A172 (cell line): ENCODE measurements at places on chromosomes 5 and 9.
A peak's percentile ranks its signal among the peaks of the same experiment; 100 is the strongest.

GRCh38 chr5:39465097-39465496, 40.3 kb upstream of the DAB2 start:
- DNase-seq, result no peak

DNA sequence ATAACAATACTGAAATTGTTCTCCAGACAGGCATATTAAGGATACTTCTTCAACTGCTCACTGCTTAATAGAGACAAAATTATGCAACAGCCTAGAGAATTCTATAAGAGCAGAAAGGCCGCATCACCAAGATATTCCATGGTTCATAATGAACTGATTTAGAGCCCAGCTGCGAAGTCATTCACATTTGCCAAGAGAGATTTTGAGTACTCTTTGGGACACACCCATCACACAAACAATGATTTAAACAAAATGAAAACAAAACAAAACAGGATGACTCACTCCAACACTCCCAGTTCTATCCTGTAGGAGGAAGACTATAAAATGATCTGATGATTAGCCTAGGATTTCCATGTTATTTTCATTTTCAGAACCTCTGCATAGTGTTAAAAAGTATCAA, 145.7 kb upstream of the GNA14 start:
- peak; percentile 80 for DNase-seq

GRCh38 chr5:159678657-159679392, 237.5 kb upstream of the ADRA1B start:
- DNase-seq, result no peak

- no peak for DNase-seq
These were observed 258.6 kb downstream of the CRB2 start for GRCh38 chr9:123614306-123615263.

GRCh38 chr5:180155365-180155926, 53.6 kb downstream of the RASGEF1C start:
- DNase-seq, result no peak

GRCh38 chr5:179795049-179795862, 1.5 kb downstream of the LTC4S start:
- no peak for DNase-seq

GRCh38 chr5:130720355-130720754, 444.7 kb downstream of the HINT1 start:
- peak; percentile 58 for DNase-seq

DNA sequence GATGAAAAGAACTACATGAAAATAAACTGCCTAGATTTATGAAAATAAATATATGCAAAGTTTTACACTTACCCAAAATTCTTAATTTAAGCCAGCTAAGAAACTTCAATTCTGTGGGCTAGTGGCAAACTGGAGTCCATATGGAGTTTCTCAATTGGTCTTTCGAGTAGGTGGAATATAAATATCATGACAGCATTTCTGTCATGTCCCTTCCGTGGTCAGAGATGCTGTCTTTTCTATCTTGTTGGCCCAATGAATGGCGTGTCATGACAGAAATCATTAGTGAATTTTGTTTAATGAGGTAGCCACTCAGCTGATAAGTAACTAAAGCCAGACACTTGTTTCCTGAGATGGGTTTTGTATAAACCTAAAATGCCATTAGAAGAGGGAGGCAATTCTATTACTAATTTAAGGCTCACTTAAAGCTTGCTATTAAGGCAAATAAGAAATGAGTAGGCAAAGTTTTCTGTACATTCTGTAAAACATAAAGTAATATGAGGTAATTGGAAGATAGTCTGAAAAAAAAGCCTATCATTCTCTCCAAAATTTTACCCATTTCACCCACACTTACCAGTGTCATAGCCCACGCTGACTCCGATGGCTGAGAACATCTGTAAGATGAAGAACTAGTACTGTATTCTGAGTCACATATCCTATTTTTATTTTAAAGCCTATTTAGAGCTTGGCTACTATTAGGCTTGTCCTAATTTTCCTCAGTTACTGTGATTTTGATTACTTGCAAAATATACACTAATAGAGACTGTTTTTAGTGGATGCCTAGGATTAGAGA, 419.3 kb upstream of the MEF2C start:
- DNase-seq, result no peak

GRCh38 chr9:132049900-132050299, 29.8 kb downstream of the MED27 start:
- no peak for DNase-seq

DNA sequence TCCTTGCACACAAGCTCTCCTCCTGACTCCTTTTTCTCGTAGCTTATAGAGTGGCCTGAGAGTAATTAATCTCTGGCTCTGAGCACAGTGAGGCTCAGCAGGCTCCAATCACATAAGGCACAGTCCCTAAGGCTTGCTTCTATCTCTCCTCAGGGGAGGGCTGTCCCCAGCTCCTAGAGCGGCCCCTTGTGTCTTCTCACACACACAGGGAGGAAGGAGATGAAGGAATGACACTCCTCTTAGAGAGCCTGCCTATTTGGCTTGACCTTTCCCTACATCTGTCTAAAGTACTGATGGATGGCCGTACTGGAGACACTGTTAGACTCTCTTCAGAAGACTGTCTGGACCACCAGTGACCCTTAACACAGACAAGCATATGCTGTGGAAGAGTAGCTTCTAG, 12.9 kb downstream of the TAS2R1 start:
- no peak for DNase-seq

GRCh38 chr9:93172666-93173364, 11.1 kb upstream of the WNK2 start:
- DNase-seq, result no peak

DNA sequence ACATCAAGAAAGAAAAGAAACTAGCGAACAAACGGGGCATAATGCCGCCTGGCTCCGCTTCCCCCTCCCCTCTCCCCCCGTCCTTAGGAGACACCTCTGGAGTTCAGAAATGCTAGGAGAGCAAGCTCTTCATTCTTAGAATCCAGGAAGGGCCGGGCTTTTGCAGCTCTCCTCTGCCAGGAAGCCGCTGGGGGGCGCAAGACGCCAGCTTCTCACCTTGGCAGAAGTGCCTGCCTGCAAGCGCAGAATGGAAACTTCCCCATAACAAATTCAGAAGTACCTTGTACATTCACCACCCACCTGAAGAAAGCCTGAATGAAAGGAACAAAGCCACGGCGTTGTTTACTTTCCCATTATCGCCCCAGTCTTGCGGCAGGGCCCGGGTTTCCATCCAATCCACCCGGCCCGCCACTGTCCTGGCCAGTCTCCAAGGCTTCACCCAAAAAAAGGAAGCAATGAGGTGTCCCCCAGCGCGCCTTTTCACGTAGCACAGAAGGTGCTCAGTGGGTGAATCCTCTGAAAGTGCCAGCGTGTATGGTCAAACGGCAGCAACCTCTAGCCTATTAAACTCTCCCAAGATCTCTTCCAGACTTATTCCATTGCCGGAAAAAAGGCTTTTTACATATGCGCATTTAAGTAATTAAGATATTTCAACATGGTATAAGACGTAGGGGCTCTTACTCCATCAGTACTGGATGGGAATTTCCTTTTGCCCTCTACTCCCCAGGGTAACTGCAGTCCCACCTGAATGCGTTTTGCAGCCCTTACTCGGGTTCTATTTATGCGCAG, 1.6 kb upstream of the GADD45G start:
- DNase-seq, result peak; percentile 86

DNA sequence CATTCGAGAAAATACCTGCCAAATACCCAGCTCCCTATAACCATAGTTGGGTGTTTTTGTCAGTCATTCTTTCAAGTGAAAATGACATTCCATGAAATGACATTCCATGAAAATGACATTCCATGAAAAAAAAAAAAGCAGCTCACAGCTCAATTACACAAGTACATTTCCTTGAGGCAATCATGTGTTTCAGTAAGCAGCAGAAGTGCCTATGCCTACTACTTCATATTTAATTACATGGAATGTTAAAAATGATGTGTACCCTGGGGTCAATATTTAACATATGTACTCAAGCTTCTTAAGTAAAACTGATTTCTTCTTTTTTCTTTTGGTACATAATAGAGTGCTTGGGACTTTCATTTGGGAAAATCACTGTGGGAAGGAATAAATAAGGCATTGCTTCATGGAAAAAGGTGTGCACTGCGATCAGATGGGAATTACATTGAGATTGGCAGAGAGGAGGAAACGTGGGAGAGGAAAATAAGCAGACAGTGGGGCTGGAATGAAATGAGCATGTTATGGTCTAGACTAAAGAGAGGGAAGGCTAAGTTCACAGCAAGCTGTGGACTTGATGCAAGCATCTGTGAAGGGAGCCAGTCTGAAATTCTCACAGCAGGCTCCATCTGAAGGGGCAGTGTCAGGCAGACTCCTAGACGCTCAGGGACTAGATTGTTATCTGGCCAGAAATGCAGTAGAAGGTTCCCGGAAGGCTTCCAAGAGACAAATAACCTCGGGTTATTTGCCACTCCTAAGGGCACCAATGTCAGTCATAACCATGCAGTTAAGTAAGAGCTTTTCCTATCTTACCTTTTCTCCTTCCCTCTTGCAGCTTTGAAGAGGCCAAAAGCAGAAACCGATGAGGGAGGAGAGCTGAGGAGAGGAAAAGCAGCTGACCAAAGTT, 15.2 kb upstream of the SPATA9 start:
- peak; percentile 44 for DNase-seq

GRCh38 chr9:83477120-83477519, 61.1 kb downstream of the FRMD3 start:
- no peak for DNase-seq

- peak; percentile 19 for DNase-seq
These were observed 18.9 kb upstream of the IGFBPL1 start for GRCh38 chr9:38443181-38443580.

DNA sequence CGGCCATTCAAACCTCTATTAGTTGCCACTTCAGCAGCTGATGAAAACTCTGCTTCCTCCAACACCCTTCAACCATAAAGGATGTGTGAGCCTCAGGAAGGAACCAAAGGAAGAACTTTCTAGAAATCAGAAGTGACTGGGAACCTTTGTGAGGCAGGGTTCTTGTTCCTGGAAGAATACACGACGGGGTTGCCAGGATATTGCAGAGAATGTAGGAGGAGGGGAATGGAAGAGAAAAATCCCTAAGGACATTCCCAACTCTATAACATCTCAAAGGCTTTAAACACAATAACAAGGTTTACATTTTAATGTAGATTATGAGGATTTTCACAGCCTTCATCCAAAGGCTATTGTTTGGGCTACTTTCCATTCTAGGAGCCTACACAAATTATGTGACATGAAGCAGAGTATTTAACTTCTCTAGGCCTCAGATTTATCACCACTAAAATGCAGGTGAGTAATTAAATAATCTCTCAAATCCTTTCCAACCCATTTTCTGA, 147.7 kb downstream of the GLIS3 start:
- DNase-seq, result no peak

DNA sequence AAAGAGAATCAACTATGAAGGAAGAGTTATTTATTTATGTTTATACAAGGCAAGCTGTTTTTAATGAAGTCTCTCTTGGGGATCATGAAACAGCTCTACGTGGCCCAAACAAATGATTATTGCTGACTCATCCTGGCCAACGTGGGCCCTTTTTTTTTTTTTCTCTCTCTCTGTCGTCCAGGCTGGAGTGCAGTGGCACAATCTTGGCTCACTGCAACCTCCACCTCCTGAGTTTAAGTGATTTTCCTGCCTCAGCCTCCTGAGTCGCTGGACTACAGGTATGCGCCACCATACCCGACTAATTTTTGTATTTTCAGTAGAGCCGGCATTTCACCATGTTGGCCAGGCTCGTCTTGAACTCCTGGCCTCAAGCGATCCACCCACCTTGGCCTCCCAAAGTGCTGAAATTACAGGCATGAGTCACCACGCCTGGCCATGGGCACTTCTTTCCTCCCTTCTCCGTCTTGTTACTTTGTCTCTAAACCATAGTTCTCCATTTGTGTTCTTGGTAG, 98.3 kb downstream of the BASP1 start:
- no peak for DNase-seq

GRCh38 chr9:70352356-70352755, 62.1 kb downstream of the KLF9 start:
- DNase-seq, result no peak

GRCh38 chr9:131282688-131283422, 6.5 kb upstream of the FAM78A start:
- no peak for DNase-seq

DNA sequence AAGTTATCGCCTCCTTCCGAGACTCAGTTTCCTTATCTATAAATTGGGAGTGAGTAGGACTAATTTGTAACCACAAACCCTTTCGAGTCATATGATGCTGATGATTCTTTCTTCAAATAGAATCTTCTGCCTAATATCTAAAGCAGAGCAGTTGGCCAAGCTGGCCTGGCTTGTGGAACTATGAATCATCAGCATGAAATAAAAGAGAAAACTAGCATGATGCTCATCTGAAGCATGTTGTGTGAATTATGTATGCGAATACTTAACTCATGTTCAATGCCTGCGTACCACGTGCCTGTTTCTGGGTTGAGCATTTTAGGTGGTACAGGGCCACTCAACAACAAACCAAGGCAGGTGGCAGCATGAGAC, 15.0 kb upstream of the ORM1 start:
- no peak for DNase-seq

- peak; percentile 67 for DNase-seq
These were observed 222.6 kb downstream of the ROR2 start for GRCh38 chr9:91727316-91727861.

GRCh38 chr5:158373608-158374395, 514.9 kb upstream of the CLINT1 start:
- DNase-seq, result no peak

DNA sequence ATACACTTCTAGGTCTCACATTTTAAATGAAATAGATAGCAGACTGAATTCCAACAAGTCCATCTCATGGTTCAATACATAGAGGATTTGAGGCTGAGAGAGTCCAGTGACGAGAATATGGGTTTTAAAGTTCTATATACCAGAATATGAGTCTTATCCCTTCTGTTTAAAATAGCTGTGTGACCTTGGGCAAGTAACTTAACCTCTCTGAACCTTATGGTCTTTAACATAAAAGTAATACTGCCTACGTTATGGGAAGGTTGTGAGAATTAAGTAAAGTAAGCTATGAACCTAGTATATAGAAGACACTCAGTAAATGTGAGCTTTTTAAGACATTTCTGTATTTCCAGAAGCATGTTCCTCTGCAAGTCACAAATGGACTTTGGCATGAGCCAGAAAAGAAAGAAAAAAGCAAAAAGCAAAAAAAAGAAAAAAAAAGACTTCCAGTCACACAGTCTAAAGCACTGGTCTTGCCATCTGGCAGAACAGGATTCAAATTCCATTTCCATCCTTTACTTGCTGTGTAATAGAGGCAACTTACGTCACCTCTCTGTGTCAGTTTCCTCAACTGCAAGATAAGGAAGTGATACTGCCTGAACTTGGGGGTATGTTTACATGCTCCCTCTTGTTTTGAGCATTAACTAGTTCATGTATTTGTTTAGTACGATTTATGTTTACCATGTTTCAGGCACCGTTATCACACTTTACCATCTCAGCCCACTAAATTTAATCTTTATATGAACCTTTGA, 248.2 kb downstream of the TRIM32 start:
- no peak for DNase-seq

DNA sequence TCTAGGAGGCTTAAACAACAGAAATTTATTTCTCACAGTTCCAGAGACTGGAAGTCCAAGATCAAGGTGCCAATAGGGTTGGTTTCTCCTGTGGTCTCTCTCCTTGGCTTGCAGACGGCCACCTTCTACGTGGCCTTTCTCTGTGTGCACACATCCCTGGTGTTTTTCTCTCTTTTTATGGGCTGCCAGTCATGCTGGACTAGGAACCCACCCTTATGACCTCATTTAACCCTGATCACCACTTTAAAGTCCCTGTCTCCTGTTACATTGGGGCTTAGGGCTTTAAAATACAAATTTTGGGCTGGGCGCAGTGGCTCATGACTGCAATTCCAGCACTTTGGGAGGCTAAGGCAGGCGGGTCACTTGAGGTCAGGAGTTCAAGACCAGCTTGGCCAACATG, 157.1 kb downstream of the TLE1 start:
- DNase-seq, result no peak

- DNase-seq, result no peak
These were observed 200.6 kb downstream of the ARL15 start for GRCh38 chr5:54109626-54110330.
